Occipital lobe (tissue), 3 donors: ENCODE measurements at places on chromosomes 1 and 21. TPM values are rescaled to one million over a fixed set of nuclear protein-coding genes. Genes with fewer than 3 reads are reported as not detected.
A peak's percentile ranks its signal among the peaks of the same experiment; 100 is the strongest.

The ORC1 gene
- total RNA-seq: 0.94 TPM

The TNFRSF14 gene
- 2.0 TPM for total RNA-seq

- no peak for DNase-seq
These were observed 347.9 kb upstream of the ADGRL2 start for GRCh38 chr1:81452693-81453366.

The OTUD7B gene
- 7.3 TPM for total RNA-seq

DNA sequence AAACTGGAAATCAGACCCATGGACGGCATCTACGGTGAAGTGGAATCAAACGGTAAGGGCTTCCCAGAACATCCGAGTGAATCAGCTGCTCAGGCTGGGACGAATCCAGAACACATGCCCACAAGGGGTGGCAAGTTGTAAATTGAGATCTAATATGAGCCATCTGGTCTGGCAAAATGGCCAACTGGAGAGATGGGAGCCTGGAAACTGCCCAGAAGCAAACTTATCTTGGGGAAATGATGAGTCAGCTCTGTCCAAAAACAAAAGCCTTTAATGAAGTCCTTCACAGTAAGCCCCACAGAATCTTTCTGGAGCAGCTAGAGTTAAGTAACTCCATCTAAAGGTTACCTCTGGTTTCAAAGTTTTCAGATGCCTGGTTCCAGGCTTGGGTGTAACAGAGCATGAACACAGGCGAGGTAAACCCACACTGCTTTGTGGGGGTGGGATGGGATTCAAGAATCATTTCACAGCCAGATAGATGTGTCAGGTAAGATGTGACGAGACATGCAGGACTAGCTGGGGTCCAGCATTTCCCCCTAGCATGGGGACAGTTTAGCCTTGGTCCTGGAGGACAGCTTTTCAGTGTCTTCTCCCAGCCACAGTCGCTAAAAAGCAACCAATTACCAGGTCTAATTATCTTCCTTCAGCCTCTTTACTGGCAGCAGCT, 10.5 kb upstream of the SRP9 start:
- DNase-seq: peak; percentile 33

DNA sequence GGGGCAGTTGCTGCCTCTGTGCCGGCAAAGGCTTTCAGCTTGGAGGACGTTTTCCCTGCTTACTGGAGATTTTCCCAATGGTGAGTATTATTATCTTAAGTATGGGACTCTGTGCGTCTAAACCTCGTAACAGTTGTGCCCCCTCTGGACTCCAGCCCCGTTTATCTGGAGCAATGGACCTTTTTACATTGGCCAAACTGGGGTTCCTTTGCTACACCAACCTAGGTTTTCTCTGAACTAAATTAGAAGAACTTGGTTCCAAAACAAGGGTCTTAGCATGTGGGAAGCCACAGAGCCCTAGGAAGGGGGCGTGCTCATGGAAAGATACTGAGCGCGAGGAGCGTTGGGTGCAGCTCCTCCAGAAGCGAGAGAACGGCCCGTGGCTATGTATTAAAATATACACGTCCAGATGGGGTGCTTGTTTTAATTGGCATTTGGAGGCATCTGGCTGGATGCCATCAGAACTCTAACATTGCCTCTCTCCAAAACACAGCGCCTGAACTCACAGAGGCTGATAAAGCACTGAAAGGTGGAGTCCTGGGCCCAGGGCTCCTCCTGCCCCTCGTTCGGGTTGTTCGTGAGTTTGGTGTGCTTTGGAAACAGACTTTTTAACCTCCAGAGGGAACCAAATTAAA, 28.4 kb downstream of the POFUT2 start:
- no peak for DNase-seq

The TSACC gene
- total RNA-seq: not detected

The TFF3 gene
- total RNA-seq: not detected

- no peak for DNase-seq
These were observed 259.2 kb downstream of the FMN2 start for GRCh38 chr1:240350910-240351331.

The RNU1-2 gene
- under 0.01 TPM for total RNA-seq

- DNase-seq: no peak
These were observed 231.7 kb downstream of the HMCN1 start for GRCh38 chr1:185965870-185966269.

The TAL1 gene
- total RNA-seq: 1.6 TPM

GRCh38 chr1:156503698-156504437, 3.3 kb upstream of the MEF2D start:
- no peak for DNase-seq

- DNase-seq: no peak
These were observed 39.5 kb downstream of the IER5 start for GRCh38 chr1:181127898-181128453.

DNA sequence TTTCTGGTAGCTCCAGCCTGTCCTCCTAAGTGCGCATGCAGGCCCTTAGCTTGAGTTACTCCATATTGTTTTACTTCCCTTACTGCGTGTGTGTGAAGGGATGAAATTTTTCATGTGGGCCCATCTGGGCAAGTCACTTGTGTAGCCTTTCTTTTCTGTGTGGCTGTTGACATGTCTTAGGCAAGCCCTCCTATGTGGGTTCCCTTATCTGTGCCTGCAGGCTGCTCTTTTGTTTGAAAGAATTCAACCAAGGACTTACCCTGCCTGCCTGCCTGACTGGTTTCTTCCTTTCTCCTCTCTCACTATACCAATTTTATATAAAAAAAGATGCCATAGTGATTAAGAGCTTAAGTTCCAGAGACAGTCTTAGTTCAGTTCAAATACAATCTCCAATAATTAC, 249.3 kb downstream of the ATG4C start:
- no peak for DNase-seq

GRCh38 chr1:238690415-238690814, 696.0 kb upstream of the CHRM3 start:
- no peak for DNase-seq

DNA sequence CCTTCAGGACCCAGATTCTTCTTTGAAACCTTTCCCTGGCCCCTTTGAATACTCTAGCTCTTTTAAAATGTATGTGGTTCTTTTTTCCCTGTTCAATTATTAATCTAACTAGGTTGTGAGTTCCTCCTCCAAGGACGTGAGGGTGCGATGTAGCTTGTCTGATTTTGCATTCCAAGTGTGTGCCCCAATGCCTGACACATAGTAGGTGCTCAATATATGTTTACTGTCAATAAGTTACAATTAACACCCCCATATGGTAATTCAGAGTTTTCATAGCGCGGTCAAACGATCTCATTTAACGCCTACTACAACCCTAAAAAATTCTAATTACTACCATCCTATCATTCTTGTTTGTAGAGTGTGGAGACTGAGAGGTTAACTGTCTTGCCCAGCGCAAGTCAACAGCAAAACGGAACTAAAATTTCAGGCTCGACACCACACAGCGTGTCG, 482 bp upstream of the MTR start:
- DNase-seq: no peak

GRCh38 chr1:68375919-68376318, 73.8 kb downstream of the RPE65 start:
- DNase-seq: no peak

GRCh38 chr21:40471103-40471502, 375.9 kb downstream of the DSCAM start:
- no peak for DNase-seq

- DNase-seq: no peak
These were observed 322.6 kb downstream of the HHIPL2 start for GRCh38 chr1:222225316-222225691.

The DIRAS3 gene
- 0.94 TPM for total RNA-seq

- DNase-seq: no peak
These were observed 3.7 kb upstream of the PADI4 start for GRCh38 chr1:17304151-17304825.

DNA sequence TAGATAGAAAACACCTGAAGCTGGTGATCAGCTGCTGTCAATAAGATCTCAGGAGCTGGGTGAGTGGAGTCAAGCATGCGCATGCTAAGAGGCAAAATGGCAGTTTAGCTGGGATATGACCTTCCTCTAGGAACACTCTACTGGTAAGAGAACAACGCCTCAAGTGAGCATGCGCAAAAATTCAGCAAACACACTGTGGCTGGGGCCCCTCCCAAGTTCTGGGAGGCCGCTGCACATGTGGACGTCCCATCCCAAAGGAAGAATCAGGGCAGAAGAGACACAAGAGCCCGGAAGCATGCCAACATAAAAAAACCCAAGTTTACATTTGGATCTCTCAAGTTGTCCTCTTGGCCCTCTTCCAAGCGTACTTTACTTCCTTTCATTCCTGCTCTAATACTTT, 126.3 kb upstream of the F3 start:
- DNase-seq: no peak

The DUSP23 gene
- 21.4 TPM for total RNA-seq

DNA sequence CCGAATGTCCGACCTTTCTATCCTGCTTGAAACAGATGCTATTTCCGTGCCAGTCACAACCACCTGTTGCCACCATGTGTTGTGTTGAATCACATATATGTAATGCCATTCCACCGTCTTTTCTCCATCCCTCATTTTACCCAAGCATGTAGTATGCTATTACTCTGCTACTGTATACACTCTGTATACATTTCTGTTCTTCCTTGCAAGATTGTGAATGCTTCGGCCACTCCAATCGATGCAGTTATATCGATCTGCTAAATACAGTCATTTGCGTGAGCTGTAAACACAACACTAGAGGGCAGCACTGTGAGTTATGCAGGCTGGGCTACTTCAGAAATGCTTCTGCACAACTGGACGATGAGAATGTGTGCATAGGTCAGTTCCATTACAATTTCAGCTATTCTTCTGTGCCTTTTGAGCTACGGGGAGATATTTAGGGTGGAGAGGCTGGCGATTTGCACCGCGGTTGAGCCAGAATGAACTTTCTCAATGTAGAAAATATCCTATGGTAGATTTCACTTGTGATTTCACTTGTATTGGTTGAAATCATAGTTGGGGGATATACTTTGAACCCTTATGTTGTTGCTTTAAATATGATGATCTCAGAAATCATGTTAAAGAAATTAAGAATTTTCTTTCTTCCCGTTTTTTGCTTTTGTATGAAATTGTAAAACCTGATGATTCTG, 289.8 kb downstream of the NTNG1 start:
- DNase-seq: no peak

DNA sequence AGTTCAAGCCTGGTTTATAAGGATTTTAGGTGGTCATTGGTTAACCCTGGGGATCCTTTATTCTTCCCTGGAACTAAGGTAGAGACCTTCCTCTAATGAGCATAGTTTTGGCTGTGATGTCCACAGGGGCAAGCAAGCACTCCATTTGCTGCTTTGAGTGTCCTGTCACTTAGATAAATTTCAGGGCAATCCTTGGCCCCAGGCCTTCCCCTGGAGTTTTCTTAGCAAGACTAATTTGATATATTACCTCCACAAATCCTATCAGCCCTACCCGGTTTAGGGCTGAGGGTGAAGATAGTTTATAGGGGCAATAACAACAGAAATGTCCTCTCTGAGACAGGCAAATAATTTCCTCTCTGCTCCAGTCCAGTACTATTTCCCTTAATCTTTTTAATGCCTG, 166.6 kb downstream of the CYYR1 start:
- no peak for DNase-seq

- DNase-seq: no peak
These were observed 169.0 kb downstream of the DENND1B start for GRCh38 chr1:197606168-197606845.

DNA sequence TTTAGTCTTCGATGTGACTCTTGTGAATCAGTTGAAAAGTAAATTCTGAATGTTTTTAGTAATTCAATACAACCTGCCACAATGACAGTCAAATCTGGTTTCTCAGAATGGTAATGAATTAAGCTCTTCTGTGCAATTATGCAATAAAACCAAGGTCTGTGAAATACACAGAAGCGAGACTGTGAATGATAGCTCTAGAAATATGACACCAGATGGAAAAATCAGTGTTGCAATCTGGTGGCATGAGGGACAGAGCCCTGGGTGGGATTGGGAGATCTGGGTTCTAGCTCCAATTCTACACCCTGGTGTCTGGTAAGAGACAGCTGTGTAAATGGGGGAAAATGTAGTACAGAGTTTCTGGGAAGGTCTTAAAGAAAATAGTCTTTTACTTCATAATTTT, 586.4 kb upstream of the ZRANB2 start:
- DNase-seq: no peak

DNA sequence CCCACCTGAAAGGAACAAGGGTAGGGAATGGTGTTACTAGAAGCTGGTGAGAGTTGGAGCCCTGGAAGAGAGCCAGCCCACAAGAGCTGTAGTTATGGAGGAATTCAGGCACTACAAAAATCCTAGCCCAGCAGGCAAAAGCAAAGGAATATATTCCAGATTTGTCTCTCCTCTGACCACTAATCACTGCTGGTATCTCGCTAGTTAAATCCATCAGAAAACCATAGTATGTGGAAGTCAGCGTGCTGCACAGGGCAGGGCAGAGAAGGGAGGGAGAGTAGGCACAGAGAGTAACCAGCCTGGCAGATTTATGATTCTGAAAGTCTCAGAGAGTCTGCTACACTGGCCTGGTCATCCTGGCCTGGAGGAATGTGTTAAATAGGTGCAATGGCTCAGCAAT, 88.6 kb downstream of the SELENOF start:
- DNase-seq: no peak

DNA sequence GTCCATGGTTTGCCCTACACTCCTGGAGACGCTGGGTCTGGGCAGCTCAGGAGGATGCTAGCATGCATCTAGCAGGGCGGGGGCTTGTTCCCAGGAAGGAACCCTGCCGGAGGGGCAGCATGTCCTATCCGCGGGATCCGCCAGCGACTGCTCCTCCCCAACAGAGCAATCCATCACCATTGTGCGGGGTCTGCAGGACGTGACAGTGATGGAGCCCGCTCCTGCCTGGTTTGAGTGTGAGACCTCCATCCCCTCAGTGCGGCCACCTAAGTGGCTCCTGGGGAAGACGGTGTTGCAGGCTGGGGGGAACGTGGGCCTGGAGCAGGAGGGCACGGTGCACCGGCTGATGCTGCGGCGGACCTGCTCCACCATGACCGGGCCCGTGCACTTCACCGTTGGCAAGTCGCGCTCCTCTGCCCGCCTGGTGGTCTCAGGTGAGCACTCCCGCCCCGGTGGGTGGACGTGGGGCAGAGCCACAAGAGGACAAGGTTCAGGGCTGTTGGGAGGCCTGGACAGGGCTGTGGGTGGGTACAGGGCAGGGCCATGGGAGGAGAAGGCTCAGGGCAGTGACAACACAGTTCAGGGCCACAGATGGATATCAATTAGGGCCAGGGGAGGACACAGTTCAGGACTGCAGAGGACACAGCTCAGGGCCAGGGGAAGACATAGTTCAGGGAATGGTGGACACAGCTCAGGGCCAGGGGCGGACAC, 71.3 kb downstream of the OBSCN start:
- DNase-seq: no peak

The WNT2B gene
- total RNA-seq: 2.8 TPM

GRCh38 chr21:17780539-17780938, 38.6 kb downstream of the C21orf91 start:
- DNase-seq: no peak

- DNase-seq: no peak
These were observed 37.4 kb downstream of the VANGL1 start for GRCh38 chr1:115679141-115679611.

The TGFBR3 gene
- total RNA-seq: 6.9 TPM

GRCh38 chr1:224196813-224197600, 14.0 kb downstream of the DEGS1 start:
- DNase-seq: no peak

- peak; percentile 27 for DNase-seq
These were observed 65.5 kb upstream of the CR1L start for GRCh38 chr1:207579436-207579799.

- no peak for DNase-seq
These were observed 6.0 kb upstream of the SF3A3 start for GRCh38 chr1:37995751-37996345.
